GM20000 (cell line): ENCODE measurements at places on chromosomes 6 and 20.

DNA sequence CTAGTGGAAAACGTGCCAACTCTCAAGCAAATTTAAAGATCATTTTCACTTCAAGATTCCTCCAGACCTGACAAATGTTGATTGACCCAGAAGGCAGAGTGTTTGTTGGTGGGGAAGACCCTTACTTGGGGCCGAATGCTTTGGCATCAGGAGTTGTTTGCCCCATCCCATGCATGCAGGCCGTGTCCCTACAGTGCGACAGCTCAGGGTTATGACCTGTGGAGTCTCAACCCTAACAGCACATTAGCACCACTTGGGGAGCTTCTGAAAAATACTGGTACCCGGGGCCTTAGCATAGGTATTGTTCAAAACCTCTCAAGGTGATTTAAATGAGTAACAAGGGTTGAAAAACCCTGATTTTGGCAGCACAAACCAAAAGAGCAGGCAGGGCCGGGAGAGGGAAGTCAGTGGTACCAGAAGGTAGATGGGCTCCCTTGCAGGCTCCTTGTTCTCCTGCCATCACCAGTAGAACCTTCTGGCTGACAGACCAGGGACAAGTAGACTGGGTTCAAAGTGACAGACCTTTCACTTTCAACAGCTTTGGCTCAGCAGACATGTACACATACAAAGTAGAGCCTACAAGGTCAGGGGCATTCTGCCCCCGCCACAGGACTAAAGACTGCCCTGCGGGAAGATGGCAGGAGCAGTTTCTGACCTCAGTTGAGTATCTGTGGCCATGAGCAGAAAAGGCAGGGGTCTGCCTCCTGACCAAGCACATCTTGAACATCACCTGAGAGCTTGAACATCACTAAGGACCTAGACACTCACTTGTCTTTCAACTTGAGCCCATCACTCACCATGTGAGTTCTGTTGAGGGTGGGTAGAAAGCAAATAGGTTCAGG is 39.6 kb downstream of the PLCG1 start:
- no peak for DNase-seq

DNA sequence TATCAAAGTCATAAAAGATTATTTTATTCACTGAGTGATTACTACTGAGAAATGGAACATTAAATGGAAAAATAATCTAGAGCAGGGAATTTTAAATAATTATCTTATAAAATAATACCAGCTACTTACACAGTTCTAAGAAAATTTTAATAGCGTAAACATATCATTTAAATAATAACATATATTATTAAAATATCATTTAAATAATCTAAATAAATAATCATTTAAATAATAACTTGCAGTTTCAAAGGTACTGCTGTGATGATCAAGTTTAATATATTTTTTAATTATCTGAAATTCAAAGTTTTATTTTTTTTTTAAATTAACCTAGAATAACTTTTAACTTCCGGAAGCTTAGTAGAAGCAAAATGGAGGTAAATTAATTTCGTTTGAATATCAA is 301.2 kb downstream of the TBC1D32 start:
- DNase-seq, result no peak

DNA sequence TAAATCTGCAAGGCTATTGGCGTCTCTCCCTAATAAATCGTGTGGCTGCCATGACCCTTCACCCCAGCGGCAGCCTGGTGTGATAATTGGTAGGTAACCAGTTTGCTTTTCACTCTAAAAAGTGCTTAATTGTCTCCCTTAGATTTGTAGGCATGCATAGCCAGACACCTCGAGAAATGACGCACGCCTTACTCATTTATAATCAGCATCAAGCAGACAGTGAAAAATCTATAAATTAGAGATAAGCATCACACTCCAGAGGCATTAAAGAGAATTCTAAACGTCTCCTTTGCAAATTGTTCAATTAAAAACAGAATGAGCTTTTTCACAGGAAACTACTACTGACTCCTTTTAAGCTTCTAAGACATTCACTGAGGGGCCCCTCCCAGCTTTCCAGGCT is 110.2 kb upstream of the RPS6KA2 start:
- no peak for DNase-seq

- no peak for DNase-seq
These were observed 154.7 kb upstream of the RIN2 start for GRCh38 chr20:19603376-19603750.

GRCh38 chr6:42028234-42029061 is 21.9 kb upstream of the TAF8 start:
- DNase-seq, result no peak
